Fibroblast of skin of back (primary cell): ENCODE measurements at places on chromosomes 5 and 9.

DNA sequence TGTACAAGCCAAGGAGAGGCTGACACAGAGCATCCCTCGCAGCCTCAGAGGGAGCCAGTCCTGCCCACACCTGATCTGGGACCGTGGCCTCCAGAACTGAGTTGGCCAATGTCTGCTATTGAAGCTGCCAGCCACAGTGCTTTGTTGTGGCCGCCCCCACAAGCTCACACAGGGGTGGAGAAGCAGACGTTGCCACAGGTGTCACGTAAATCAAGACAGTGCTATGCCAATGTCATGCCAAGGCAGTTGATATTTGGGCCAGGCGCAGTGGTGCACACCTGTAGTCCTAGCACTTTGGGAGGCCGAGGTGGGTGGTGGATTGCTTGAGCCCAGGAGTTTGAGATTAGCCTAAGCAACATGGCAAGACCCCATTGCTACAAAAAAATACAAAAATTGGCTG is 17.3 kb upstream of the TERT start:
- DNase-seq: no peak

- DNase-seq: no peak
Observed at GRCh38 chr5:56386046-56386445, 152.9 kb upstream of the ANKRD55 start.

DNA sequence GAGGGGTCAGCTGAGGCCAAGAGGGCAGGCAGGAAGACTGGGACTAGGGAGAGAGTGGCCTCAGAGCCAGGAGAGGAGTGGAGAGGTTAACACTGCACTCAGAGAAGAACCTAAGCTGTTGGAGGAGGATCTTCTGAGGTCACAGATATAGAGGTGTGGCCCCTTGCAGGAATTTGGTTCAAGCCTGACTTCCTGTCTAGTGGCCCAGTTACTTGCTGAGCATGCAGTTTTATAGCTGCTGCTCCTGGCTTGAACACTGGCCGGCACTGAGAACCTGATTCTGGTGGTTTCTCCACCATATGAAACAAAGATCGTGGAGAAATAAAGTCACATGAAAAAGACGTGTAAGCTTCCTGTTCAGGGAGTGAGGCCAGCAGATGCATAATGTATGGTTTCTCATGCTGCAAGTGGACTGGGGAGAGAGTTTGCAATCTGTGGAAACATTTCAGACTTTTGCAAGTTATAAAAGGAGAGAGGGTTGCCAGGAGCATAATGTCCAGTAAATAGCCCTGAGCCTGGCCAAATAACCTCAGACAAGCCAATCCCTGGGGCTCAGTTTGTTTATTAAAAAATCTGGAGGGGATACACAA is 82.6 kb downstream of the GALNT10 start:
- no peak for DNase-seq

GRCh38 chr9:130837002-130837511 is 2.0 kb downstream of the ABL1 start:
- DNase-seq: peak; percentile 57

DNA sequence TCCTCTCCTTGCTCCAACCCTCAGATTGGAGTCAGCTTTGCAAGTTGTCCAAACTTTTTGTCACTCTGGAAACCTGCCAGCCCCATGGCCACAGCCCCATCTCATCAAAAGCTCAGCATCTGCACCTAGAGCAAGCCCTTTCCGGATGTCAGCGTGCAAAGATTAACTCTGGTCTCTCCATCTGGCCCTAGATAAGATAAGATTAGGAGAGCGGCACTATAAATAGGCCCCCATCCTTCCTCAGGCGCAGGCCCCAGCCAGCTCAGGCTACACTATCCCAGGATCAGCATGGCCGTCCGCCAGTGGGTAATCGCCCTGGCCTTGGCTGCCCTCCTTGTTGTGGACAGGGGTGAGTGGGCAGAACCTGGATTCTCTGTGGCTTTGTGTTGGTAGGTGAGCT is at the start of gene SPINK4:
SPINK4 (plus strand) TSS at position 247 of the 400 bp plus-strand sequence; CDS start at position 289, 42 bp downstream.
- DNase-seq: no peak

- DNase-seq: peak; percentile 55
Observed at GRCh38 chr5:96582343-96582742, 79.8 kb upstream of the CAST start.

GRCh38 chr5:58706736-58707135 is 123.9 kb downstream of the RAB3C start:
- DNase-seq: no peak

- DNase-seq: no peak
Observed at GRCh38 chr9:124483481-124483880, 23.7 kb downstream of the NR5A1 start.

GRCh38 chr9:91766315-91767069 is 183.5 kb downstream of the ROR2 start:
- no peak for DNase-seq
